ENCODE measurements at places on chromosomes 5 and 9. TPM values are rescaled to one million over a fixed set of nuclear protein-coding genes. Genes with fewer than 3 reads are reported as not detected.

SPINK7 gene
- not detected for total RNA-seq

RAB3C gene
- not detected for total RNA-seq

ORM2 gene
- not detected for total RNA-seq

USP20 gene
- 5.9 TPM for total RNA-seq

INSL6 gene
- total RNA-seq, result not detected

CDKN2A gene
- total RNA-seq, result not detected

CCL27 gene
- total RNA-seq, result not detected

PKD2L2 gene
- total RNA-seq, result 0.03 TPM

TRAF1 gene
- 8.1 TPM for total RNA-seq

PCDHGA6 gene
- total RNA-seq, result 0.13 TPM

GRIA1 gene
- total RNA-seq, result not detected

PRDM9 gene
- not detected for total RNA-seq

SPATA31C1 gene
- total RNA-seq, result not detected

SELENOP gene
- total RNA-seq, result 0.42 TPM

CEL gene
- total RNA-seq, result 0.58 TPM

IRX4 gene
- 0.29 TPM for total RNA-seq

CCDC171 gene
- total RNA-seq, result 0.41 TPM

PDE8B gene
- 0.82 TPM for total RNA-seq

Data from A549 treated with CpdA at 1 μM for 4 hours (cell line).